Cardiac septum (tissue), 1 donor: ENCODE measurements at places on chromosomes 5 and 9. TPM values are rescaled to one million over a fixed set of nuclear protein-coding genes. Genes with fewer than 3 reads are reported as not detected.

The GOLGA2 gene
- total RNA-seq = 120 TPM

DNA sequence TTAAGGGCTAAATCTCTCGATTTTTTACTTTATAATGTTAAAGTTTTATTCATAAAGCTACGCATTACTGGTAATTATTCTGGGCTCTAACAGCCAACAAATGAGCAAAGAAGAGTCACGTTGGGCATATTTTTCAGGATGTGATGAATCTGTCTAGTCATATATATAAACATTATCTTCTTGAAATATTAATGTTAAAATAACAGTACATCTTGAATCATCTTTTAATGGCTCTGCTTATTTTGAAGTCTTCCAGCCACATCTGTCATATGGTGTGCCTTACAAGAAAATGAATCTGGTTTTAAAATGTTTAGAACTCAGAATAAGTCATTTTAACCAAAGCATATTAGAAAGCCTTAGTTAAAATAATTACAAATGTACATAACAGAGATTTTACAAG is 96.9 kb downstream of the CWC27 start:
- no peak for DNase-seq

GRCh38 chr5:5957737-5958136 is 420.6 kb downstream of the MED10 start:
- no peak for DNase-seq

DNA sequence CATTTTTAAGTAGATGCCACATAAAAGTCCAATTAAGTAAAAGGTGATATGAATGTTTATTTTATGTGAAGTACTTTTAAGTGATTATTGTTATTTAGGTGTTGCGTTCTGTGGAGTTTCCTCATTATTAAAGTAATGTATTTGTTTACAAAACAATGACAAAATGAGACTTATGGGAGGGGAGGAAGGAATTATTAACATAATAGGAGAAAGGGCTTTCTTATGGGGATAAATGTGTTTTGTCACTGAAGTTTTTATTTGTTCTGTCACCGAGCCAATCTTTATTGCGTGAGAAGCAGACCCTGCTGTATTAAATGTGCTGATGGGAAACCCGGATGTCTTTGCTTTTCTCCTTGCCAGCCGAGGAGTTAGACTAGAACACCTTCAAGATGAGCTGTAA is 44.5 kb downstream of the TRIO start:
- DNase-seq = no peak
